ENCODE measurements at places on chromosomes 7 and 10.

GRCh38 chr7:155291729-155292128 lies 5.9 kb upstream of the INSIG1 start:
- no peak overlapping the region for H3K27ac ChIP-seq
- H3K4me3 ChIP-seq: no peak overlapping the region
- peaks cover 21% of the 10 kb centered on the region for H3K4me1 ChIP-seq
- H3K27me3 ChIP-seq: no peaks in the 10 kb centered on the region
- DNase-seq: no peak
- no peaks in the 10 kb centered on the region for H3K36me3 ChIP-seq

- H3K27me3 ChIP-seq: no peaks in the 10 kb centered on the region
- H3K4me3 ChIP-seq: peak overlapping the region; percentile 85
- peak overlapping the region; percentile 89 for H3K27ac ChIP-seq
- peaks cover 16% of the 10 kb centered on the region for H3K4me1 ChIP-seq
- DNase-seq: no peak
- H3K36me3 ChIP-seq: peaks cover 7% of the 10 kb centered on the region
Observed at GRCh38 chr7:130669085-130669700, 645 bp upstream of the COPG2 start.

- H3K27me3 ChIP-seq: no peaks in the 10 kb centered on the region
- no peak overlapping the region for H3K4me3 ChIP-seq
- H3K4me1 ChIP-seq: no peaks in the 10 kb centered on the region
- H3K36me3 ChIP-seq: peaks cover 91% of the 10 kb centered on the region
Observed at GRCh38 chr7:102230593-102230992, 56.1 kb upstream of the SH2B2 start.

DNA sequence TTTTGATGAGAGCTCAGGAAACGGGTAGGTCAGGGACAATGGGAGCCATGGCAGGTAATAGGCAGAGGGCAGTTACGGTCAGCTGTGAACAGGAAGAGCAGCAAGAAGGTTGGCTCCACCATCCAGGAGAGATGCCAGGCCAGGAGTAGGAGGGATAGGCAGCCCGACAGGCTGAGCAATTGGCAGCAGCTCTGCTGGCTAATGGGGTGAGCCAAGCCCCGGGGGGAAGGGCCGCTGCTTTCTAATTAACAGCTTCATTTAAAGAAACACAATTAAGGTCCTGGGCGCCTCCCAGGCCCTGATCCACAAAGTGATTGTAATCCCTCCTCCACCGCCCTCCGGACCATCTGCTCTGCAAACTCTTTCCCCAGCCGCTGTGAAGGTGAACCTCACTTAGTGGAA lies 23.7 kb downstream of the SH2B2 start:
- no peak overlapping the region for H3K27ac ChIP-seq
- no peaks in the 10 kb centered on the region for H3K27me3 ChIP-seq
- no peak for DNase-seq
- H3K36me3 ChIP-seq: peaks cover 34% of the 10 kb centered on the region
- peaks cover 19% of the 10 kb centered on the region for H3K4me1 ChIP-seq
- no peak overlapping the region for H3K4me3 ChIP-seq

GRCh38 chr10:16441173-16441840 lies 4.5 kb downstream of the PTER start:
- H3K36me3 ChIP-seq: peaks cover 20% of the 10 kb centered on the region
- H3K4me3 ChIP-seq: peak overlapping the region; percentile 62
- peaks cover 33% of the 10 kb centered on the region for H3K4me1 ChIP-seq
- H3K27ac ChIP-seq: no peak overlapping the region
- no peaks in the 10 kb centered on the region for H3K27me3 ChIP-seq

DNA sequence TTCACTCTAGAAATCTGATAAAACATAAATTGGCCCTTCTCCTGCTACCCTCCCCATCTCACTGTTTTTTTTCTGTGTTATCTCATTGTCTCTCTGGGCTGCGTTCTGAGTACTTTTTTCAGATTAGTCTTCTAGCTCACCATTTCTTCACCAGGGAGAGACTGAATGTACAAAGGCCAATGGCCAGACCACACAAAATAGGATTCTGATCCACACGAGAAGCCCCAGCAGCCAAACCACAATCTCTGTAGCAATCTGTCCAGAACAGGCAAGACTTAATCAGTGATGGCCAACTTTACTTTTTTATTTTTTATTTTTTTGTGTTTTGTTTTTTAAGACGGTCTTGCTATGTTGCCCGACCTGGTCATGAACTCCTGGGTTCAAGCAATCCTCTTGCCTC lies 55.9 kb upstream of the PAPSS2 start:
- no peaks in the 10 kb centered on the region for H3K36me3 ChIP-seq
- no peak for DNase-seq
- H3K27ac ChIP-seq: no peak overlapping the region
- no peaks in the 10 kb centered on the region for H3K4me1 ChIP-seq
- no peak overlapping the region for H3K4me3 ChIP-seq
- no peaks in the 10 kb centered on the region for H3K27me3 ChIP-seq

GRCh38 chr10:105041956-105042355 lies 400.9 kb downstream of the SORCS3 start:
- no peak overlapping the region for H3K27ac ChIP-seq
- no peak for DNase-seq
- H3K4me3 ChIP-seq: no peak overlapping the region
- H3K36me3 ChIP-seq: no peaks in the 10 kb centered on the region
- no peaks in the 10 kb centered on the region for H3K27me3 ChIP-seq

GRCh38 chr7:45150199-45150598 lies 7.4 kb upstream of the RAMP3 start:
- H3K27ac ChIP-seq: no peak overlapping the region
- no peak for DNase-seq
- H3K36me3 ChIP-seq: no peaks in the 10 kb centered on the region
- no peaks in the 10 kb centered on the region for H3K4me1 ChIP-seq

GRCh38 chr7:108189733-108190388 lies 59.7 kb upstream of the LAMB4 start:
- no peaks in the 10 kb centered on the region for H3K27me3 ChIP-seq
- H3K4me1 ChIP-seq: no peaks in the 10 kb centered on the region
- peak; percentile 17 for DNase-seq
- no peak overlapping the region for H3K4me3 ChIP-seq

- DNase-seq: peak; percentile 40
- no peak overlapping the region for H3K4me3 ChIP-seq
- H3K36me3 ChIP-seq: no peaks in the 10 kb centered on the region
- peaks cover 13% of the 10 kb centered on the region for H3K4me1 ChIP-seq
- H3K27me3 ChIP-seq: no peaks in the 10 kb centered on the region
Observed at GRCh38 chr7:47596502-47597202, 14.7 kb upstream of the TNS3 start.

- no peaks in the 10 kb centered on the region for H3K27me3 ChIP-seq
- peaks cover 14% of the 10 kb centered on the region for H3K36me3 ChIP-seq
- H3K4me3 ChIP-seq: peak overlapping the region; percentile 79
- H3K27ac ChIP-seq: no peak overlapping the region
Observed at GRCh38 chr7:149625340-149625946, 127.8 kb upstream of the ZNF746 start.

GRCh38 chr7:141251957-141252356 lies 178.1 kb downstream of the TMEM178B start:
- no peak for DNase-seq
- H3K27ac ChIP-seq: no peak overlapping the region
- no peaks in the 10 kb centered on the region for H3K4me1 ChIP-seq
- no peaks in the 10 kb centered on the region for H3K27me3 ChIP-seq

All from stomach (tissue), 19 donors.